ENCODE measurements at places on chromosomes 3 and 15.

DNA sequence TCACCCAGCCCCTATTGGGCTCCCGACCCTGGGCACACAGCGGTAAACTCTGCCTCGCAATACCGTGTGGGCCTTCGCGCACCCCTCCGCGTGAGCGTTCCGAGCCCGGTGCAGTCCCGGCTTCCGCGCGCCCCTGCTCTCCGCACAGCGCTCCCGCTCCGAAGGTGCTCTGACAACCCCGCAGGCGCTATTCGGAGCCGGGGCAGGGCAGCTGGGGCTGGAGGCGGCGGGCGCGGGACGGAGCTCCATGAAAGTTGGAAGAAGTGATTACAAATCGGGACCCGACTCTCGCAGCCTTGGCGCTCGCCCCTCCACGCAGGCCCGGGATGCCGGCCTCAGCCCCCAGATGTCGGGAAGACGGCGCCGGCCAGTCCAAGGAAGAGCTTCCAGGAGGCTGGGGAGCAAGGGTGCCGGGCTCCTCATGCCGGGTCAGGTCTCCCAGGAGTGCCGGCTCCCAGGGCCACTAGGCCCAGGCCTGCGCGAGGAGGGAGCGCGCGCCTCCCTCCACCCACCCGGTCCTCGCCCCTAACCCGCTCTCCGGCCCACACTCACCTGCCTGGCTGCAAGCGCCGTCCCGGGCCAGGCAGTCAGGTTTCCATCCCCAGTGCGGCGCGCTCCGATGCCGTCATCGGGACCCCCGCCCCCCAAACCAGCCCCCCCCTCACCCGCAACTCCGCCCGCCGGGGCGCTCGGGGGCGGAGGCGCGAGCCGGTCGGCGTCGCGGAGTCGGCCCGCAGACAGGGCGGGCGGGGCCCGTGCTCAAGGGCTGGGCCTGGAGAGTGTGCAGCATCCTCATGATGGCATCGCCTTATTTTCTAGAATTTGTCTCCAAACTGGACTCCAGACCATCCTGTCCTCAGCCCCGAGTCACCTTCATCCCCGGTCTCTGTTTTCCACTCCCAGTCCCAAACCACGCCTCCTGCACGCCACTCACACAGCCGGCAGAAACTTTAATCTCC, at the start of gene KIF7:
Gene KIF7, minus strand, starts transcription at position 621 of the 959 bp plus-strand sequence. CDS start 2,537 bp downstream, outside the sequence.
- DNase-seq, result peak; percentile 27

GRCh38 chr3:155963570-155963969, 93.1 kb downstream of the GMPS start:
- no peak for DNase-seq

- DNase-seq, result no peak
These were observed 5.5 kb downstream of the B4GALT4 start for GRCh38 chr3:119235151-119235550.

- DNase-seq, result no peak
These were observed 2.6 kb downstream of the DPH3 start for GRCh38 chr3:16262174-16262573.

GRCh38 chr3:133467780-133468179, 67.9 kb downstream of the BFSP2 start:
- DNase-seq, result no peak

DNA sequence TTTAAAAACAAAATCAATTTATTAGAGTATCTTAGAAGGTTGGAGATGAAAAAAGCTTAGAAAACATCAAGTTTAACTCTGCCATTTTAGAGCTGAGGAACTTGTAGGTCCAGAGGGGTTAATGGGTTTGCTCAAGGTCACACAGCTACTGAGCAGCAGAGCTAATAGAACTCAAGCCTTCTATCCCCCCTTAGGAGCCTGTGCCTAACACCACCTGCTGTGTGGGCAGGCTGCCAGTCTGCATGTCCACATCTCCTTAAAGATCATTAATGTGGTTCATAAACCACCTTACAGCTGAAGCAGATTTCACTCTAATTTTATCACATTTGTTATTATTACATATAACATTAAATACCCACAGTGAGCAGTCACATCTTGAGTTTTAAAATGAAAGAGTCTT, 14.1 kb upstream of the SLC35G2 start:
- DNase-seq, result no peak

DNA sequence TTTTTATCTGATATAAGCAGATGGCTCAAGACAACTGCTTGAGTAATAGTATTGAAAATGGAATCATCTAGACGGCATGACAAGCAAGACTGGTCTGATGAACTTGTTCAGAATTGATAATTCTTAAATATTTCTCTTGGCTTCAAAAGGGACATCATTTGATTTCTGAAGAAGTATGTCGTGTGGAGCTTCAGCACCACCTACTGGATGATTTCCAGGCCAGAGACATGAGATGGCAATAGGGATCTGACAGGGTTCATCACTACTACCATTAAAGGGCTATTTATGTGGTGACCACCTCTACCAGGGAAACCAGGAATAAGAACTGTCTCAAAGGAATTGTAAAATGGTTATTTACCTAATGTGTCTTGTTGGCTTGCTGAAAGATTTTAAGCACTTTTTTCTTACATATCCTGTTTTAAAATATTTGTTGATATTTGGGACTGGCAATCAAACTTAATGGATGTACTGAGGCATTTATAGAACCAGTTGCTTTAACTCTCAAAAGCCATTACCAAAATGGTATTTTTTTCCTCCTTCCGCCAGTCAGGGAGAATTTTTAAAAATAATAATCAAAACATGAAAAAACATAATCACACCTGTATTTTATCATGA, 99.5 kb upstream of the FAM98B start:
- DNase-seq, result peak; percentile 39

- DNase-seq, result no peak
These were observed 6.6 kb upstream of the TTLL3 start for GRCh38 chr3:9803494-9803893.

- DNase-seq, result no peak
These were observed 119.9 kb downstream of the ALDH1A2 start for GRCh38 chr15:57945616-57946015.

DNA sequence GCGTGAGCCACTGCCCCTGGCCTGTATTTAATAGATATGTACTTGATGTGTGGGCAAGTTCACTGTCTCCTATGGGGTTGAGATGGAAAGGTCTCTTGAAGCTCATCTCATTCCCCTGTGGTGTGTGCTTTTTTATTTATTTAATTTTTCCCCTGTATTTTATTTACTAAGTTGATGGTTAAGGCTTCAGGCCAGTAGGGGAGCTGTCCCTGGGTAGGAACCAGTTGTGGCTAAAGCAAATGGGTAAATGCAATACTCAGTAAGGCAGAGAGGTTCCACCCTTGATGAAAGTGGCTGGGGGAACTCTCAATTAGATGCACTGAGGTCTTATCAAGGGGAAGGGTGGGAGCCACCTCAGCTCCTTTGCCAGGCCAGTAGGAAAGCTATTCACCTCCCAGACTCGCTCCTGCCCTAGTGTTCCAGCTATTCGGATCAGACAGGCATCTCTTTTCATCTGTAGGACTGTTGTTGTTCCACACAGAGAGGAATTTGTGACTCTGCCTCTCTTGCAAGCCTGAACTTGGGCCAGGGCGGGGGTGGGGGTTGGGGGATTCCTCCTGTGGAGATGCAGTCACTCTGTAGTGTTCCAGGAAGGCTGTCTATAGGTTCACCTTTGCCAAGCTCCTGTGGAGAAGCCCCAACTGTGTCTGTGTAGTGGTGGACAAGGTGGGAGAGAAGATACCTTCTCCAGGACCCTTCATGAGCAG, 26.1 kb downstream of the PCCB start:
- DNase-seq, result no peak

GRCh38 chr3:87276484-87276883, at the start of gene POU1F1:
Gene POU1F1, minus strand, starts transcription at chr3:87276584. Its CDS starts 122 bp downstream, at chr3:87276462.
- no peak for DNase-seq

GRCh38 chr3:72265256-72266015, 480.5 kb upstream of the PROK2 start:
- DNase-seq, result no peak

- DNase-seq, result no peak
These were observed 148.4 kb downstream of the APBA2 start for GRCh38 chr15:29034151-29034550.

DNA sequence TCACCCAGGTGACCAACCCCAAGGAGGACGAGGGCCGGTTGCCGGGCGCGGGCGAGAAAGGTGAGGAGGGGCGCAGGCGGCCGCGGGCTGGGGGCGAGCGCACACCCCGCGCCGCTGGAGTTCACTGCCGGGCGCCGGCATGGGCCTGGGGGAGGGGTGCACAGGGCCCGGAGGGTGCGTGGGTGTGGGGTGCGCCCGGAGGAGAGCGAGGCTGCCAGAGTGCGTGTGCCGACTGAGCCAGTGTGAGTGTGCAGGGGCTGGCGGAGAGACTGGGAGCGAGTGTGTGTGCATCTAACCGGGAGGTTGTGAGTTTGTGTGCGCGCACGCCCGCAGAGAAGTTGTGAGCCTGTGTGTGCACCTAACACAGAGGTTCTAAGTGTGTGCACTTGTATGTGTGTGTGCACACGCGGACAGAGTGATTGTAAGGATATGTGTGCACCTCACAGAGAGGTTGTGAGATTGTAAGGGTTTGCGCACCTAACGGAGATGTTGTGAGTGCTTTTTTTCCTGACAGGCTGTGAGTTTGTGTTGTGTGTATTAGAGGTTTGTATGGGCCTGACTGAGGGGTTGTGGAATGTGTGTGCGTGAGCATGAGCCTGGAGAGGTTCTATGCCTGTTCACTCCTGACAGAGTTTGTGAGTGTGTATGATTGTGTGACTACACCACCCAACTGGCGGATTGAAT, 681 bp downstream of the CTDSPL start:
- DNase-seq, result no peak

- DNase-seq, result no peak
These were observed 6.5 kb upstream of the CPEB1 start for GRCh38 chr15:82653483-82654168.

- DNase-seq, result peak; percentile 72
These were observed 6.7 kb upstream of the ACSBG1 start for GRCh38 chr15:78241017-78241416.

DNA sequence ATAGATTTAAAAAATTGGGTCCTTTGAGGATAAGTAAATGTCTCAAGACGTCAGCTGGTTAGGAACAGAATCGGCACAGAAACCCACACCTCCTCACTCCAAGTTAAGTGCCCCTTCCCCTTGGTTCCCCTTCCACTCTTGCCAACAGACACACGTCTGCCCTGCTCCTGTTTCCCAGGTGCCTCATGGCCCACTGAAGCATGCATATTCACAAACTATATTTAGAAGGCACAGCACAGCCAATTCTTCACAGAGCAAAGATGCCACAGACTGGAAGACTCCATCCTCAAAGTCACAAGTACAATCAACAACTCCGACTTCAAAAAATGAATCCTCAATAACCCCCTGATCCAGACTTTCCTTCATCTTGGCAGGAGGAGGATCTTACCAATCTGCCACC, 295.4 kb upstream of the NR2F2 start:
- no peak for DNase-seq

DNA sequence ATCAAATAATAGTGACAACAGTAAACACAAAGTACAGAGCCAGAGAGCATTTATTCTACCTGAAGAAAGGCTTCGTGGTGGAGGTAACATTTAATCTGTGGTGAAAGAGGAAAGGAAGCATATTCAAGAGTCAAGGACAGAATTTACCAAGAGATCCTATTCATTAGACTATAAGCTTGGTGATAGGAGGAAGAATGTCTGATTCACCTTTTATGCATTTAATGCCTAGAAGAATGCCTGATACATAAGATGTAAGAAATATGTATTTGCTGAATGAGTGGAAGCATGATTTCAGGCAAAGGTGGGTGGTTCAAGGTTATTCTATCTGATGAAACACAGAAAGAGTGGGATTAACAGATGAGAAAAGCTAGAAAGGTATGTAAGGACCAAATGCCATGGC, 119.8 kb downstream of the SERPINI1 start:
- DNase-seq, result no peak

DNA sequence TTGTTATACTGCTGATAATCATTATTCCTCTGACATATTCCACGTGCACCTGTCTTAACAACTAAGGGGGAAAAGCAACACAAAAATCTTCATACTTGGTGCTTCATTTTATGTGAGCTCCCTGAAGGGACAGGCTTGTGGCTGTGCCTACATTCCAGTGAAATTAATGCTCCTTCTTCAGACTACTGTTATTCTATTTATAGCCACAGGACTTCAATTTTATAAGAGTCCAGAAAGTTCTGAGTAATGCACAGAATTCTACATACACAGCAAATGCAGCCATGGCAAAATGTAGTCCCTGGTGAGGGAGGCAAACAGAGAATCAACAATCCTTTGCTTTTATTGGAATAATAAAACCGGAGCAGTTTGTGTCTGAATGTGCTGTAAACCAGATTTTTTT, 417.1 kb downstream of the RBMS3 start:
- DNase-seq, result no peak

DNA sequence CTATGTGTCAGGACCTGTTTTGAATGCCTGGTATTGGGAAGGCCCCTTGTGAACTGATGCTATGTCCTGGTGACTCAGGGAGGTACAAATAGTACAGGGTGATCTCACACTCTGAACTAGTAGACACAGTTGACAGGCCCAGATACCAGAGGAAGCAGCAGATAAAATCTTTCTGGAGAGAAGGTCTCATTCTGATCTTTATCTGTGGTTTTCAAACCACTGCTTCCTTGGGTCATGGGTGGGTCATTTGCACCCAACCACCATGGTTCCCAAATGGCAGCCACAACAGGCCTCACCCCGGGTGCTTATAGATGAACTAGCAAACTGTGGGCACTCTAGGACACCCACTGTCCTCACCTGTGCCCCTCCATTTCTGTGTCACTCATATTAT, 43.4 kb downstream of the PXYLP1 start:
- no peak for DNase-seq

DNA sequence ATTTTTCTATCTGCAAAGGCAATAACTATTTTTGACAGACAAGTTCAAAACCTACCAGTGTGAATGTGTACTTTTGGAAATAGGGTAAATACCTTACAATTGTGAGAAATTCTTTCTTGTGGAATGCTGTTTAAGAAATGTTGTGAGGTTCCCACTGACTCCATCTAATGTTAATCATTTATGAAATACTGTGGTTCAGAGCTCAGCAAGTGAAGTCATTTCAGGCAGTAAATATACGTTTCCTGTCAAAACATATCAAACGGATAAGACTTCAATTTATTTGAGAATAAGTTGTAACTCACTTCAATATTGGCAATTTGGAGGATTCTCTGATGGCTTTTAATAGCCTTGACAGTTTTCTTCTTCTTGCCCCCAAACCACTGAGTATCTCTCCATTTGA, 16.4 kb downstream of the TAFA4 start:
- no peak for DNase-seq

DNA sequence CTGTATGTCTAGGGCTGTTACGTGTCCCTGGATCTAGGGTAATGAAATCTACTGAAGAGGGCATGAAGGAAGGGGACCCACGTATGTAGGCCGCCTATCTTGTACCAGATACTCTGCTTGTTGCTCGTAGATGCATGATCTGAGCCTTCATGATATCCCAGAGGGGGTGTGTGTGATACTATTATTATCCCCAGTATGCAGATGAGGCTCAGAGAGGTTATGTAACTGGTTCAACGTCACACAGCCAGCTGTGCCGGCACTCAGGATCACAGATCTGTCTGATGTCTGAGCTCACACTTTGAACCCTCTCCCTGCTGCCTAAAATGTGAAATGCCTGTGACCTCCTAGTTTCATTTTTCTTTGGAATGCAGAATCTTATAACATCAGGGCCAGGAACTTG, 36.2 kb upstream of the SEC13 start:
- no peak for DNase-seq
